ENCODE measurements at places on chromosomes 11 and 22. TPM values are rescaled to one million over a fixed set of nuclear protein-coding genes. Genes with fewer than 3 reads are reported as not detected.

MYRF gene
- total RNA-seq = 0.77 TPM

RIMBP3B gene
- total RNA-seq = not detected

CCDC15 gene
- 7.1 TPM for total RNA-seq

ARHGEF17 gene
- 66.9 TPM for total RNA-seq

ANO5 gene
- 6.0 TPM for total RNA-seq

ENTHD1 gene
- 0.09 TPM for total RNA-seq

All from prostate gland (tissue), 2 donors.